ENCODE measurements at places on chromosomes 13 and 19.

DNA sequence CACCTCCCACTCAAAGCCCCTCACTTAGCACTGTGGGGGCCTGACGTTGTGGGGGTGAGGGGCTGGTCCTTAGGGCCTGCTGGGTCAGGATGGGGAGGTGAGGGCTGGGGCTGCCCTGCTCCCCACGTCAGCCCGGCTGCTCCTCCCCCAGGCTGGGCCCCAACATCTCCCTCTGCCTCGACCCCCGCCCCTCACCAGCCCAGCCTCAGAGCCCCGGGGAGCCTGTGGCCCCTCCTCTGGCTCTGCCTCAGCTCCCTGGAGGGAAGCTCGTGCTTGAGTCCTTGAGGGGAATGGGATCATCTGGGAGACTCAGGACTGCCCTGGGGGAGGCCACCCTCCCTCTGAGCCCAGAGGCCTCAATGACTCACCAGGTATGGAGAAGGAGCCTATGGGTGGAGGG lies 6.8 kb downstream of the LILRA4 start:
- H3K4me1 ChIP-seq, result no peaks in the 10 kb centered on the region
- H3K36me3 ChIP-seq, result no peaks in the 10 kb centered on the region

- H3K36me3 ChIP-seq, result no peaks in the 10 kb centered on the region
- peaks cover 46% of the 10 kb centered on the region for H3K27me3 ChIP-seq
- H3K4me1 ChIP-seq, result peaks cover 20% of the 10 kb centered on the region
- no peak for DNase-seq
- no peak overlapping the region for H3K27ac ChIP-seq
- H3K4me3 ChIP-seq, result peak overlapping the region; percentile 26
These were observed 15.3 kb downstream of the TTYH1 start for GRCh38 chr19:54430306-54431254.

- no peak overlapping the region for H3K4me3 ChIP-seq
- no peaks in the 10 kb centered on the region for H3K27me3 ChIP-seq
- H3K36me3 ChIP-seq, result no peaks in the 10 kb centered on the region
- peaks cover 6% of the 10 kb centered on the region for H3K4me1 ChIP-seq
- DNase-seq, result no peak
- H3K27ac ChIP-seq, result no peak overlapping the region
These were observed 7.1 kb downstream of the DGKH start for GRCh38 chr13:42055500-42056085.

GRCh38 chr13:23778879-23779278 lies 110.3 kb downstream of the MIPEP start:
- H3K36me3 ChIP-seq, result no peaks in the 10 kb centered on the region
- no peak overlapping the region for H3K27ac ChIP-seq
- H3K4me3 ChIP-seq, result no peak overlapping the region
- DNase-seq, result no peak
- no peaks in the 10 kb centered on the region for H3K27me3 ChIP-seq
- H3K4me1 ChIP-seq, result peaks cover 18% of the 10 kb centered on the region

- H3K36me3 ChIP-seq, result no peaks in the 10 kb centered on the region
- DNase-seq, result no peak
- H3K4me1 ChIP-seq, result no peaks in the 10 kb centered on the region
- no peak overlapping the region for H3K27ac ChIP-seq
These were observed 196.7 kb upstream of the SLITRK6 start for GRCh38 chr13:85995788-85996418.

DNA sequence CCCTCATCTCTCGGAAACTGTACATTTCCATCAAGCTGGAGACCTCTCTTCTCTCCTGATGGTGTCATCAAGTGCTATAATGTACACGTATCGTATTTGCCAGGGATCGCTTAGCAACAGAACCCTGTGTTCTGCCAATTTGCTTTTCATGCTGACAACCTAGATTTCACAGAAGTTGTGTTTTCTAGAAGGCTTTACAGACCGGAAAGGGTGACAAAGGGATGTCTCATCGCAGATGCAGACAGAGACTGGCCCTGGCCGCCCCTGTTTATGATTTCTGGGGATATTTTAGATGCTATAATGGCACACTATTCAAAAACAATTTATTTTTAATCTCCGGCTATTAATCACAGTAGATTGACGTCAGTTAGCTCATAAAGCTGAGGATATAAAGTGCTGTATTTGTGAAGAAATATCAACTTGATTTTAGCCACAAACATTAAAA lies 291.4 kb downstream of the IRS2 start:
- H3K27ac ChIP-seq, result no peak overlapping the region
- no peak for DNase-seq
- H3K36me3 ChIP-seq, result no peaks in the 10 kb centered on the region
- H3K27me3 ChIP-seq, result no peaks in the 10 kb centered on the region
- H3K4me1 ChIP-seq, result no peaks in the 10 kb centered on the region

DNA sequence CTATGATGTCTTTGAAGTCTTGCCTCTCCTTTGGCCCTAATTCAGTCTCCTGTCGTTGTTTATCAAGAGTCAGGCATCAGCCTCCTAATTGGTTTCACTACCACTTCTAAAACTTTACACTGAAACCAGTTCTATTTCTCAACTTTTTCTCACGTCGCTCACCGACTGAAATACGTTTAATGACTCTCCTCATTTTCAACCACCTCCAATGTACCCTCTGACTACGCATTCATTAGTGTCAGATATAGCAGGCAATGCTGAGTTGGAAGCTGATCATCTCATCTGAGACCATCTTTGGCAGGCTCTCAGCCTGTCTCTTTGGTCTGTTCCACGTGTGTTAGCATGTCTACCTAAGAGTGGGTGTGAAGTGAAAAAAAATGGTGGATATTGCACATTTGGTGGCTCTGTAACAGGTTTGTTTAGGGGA lies 128.1 kb downstream of the KL start:
- H3K4me3 ChIP-seq, result no peak overlapping the region
- H3K27ac ChIP-seq, result no peak overlapping the region
- H3K36me3 ChIP-seq, result peaks cover 27% of the 10 kb centered on the region

DNA sequence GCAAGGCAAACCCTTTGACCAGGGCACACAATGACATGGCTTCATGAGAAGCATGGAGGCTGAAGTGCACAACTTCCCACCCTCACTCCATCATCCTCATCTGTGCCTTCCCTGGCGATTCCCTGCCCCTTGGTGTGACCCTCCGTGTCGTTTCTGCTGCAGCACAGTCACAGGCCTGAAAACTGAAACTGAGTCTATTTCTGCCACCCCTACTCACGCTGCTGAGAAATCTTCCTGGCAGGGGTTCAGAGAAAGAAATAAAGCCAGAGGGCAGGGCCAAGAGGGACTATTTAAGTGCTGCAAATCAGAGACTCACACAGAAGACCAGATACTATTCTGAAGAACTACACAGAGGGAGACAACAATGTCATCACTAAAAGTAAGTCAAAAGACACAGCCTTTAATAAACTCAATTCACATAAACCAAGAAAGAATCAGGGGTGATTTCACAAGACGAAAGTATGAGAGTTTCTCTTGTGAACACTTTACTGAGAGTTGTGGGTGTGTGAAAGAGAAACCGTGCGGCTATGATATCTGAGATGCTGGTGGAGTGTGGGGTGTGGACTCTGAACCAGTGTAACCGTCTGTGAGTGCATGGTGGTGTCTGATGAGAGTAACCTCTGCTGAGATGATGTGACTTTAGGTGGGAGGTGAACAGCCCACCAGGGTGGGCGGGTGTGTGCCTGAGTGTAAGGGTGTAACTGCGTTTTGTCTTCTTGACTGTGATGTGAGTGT lies 23.5 kb downstream of the LGALS16 start:
- DNase-seq, result no peak
- H3K36me3 ChIP-seq, result no peaks in the 10 kb centered on the region
- H3K27me3 ChIP-seq, result no peaks in the 10 kb centered on the region
- H3K4me1 ChIP-seq, result peaks cover 21% of the 10 kb centered on the region

- H3K36me3 ChIP-seq, result no peaks in the 10 kb centered on the region
- H3K4me1 ChIP-seq, result peaks cover 9% of the 10 kb centered on the region
- DNase-seq, result peak; percentile 54
- H3K4me3 ChIP-seq, result peak overlapping the region; percentile 92
These were observed 1.4 kb upstream of the RAB20 start for GRCh38 chr13:110562696-110563462.

- H3K4me3 ChIP-seq, result no peak overlapping the region
- DNase-seq, result no peak
- H3K27ac ChIP-seq, result no peak overlapping the region
- peaks cover 68% of the 10 kb centered on the region for H3K36me3 ChIP-seq
These were observed 170.0 kb downstream of the KDM4B start for GRCh38 chr19:5138606-5139582.

GRCh38 chr19:13764821-13765394 lies 586 bp downstream of the MRI1 start:
- peak overlapping the region; percentile 72 for H3K27ac ChIP-seq
- H3K27me3 ChIP-seq, result no peaks in the 10 kb centered on the region

- H3K27ac ChIP-seq, result no peak overlapping the region
- peaks cover 4% of the 10 kb centered on the region for H3K27me3 ChIP-seq
- no peaks in the 10 kb centered on the region for H3K36me3 ChIP-seq
- DNase-seq, result no peak
These were observed 5.1 kb downstream of the LYPD5 start for GRCh38 chr19:43797118-43797517.

GRCh38 chr19:17385878-17386611 lies 8.0 kb downstream of the CCDC194 start:
- H3K4me1 ChIP-seq, result peaks cover 10% of the 10 kb centered on the region
- DNase-seq, result peak; percentile 83
- no peak overlapping the region for H3K27ac ChIP-seq
- no peaks in the 10 kb centered on the region for H3K27me3 ChIP-seq

DNA sequence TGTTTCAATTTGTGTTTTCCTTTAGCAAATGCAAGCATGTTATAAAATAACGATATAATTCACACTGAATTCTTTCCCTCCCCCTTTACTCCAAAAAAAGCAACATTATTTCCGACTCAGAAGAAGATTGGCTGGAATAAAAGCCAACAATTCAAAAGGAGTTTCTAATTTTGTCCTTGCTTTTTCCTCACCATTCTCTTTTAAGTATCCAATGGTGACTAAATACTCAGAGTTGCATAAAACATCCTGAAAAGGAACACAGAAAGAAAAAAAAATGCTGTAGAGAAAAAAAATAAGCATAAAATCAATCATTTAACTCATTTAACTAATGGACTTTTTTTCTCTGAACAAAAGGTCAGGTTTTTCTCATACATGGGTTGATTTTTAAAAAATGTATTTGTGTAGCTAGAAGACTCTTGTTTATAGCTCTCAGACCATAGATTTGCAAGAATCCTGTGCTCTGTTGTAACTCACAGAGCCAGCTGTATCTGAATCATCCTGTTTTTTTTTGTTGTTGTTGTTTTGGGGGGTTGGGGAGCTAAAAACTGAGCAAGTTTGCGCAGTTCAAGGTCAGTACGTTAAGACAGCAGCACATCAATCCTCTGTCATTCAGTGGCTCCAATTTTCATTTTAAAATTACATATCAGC lies 108.1 kb downstream of the PCDH17 start:
- H3K27ac ChIP-seq, result no peak overlapping the region
- no peak overlapping the region for H3K4me3 ChIP-seq
- DNase-seq, result no peak
- no peaks in the 10 kb centered on the region for H3K36me3 ChIP-seq
- H3K27me3 ChIP-seq, result no peaks in the 10 kb centered on the region

GRCh38 chr19:45079911-45080370 lies 881 bp downstream of the GEMIN7 start:
- H3K4me1 ChIP-seq, result peaks cover 34% of the 10 kb centered on the region
- peak overlapping the region; percentile 99 for H3K4me3 ChIP-seq
- DNase-seq, result no peak
- peak overlapping the region; percentile 86 for H3K27ac ChIP-seq
- H3K36me3 ChIP-seq, result peaks cover 16% of the 10 kb centered on the region

DNA sequence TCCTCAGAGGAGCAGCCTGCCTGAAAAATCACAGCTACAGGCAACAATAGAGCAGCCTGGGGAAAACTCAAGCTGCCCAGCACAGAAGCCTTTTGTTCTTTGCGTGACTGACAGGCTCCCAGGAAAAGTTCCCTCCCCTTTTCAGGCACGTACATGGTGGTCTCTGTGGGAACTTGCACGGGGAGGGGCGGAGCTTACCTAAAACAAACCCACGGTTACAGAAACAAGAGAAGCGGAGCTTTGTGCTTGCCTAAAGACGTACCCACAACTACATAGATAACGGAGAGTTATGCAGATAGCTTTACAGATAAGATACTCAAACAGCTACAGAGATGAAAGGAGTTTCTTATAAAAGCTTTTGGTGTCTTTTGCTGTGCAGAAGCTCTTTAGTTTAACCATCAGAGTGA lies 11.4 kb downstream of the ETFB start:
- no peaks in the 10 kb centered on the region for H3K27me3 ChIP-seq
- H3K4me3 ChIP-seq, result no peak overlapping the region
- H3K27ac ChIP-seq, result no peak overlapping the region

DNA sequence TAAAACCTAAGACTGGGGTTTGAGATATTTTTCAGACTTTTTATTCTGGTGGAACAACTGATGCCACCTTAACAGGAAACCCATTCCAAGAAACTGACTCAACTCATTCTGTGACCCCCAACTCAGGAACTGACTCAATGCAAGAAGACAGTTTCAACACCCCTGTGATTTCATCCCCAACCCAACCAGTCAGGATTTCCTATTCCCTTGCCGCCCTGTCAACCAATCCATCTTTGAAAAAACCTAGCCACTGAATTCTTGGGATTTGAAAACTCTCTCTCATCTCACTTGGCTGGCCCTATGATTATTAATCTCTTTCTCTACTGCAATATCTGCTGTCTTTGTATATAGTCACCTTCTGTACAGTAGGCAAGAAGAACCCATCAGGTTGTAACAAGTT lies 1211.9 kb upstream of the ATXN8OS start:
- H3K27ac ChIP-seq, result no peak overlapping the region
- no peaks in the 10 kb centered on the region for H3K27me3 ChIP-seq
- DNase-seq, result no peak
- H3K4me1 ChIP-seq, result no peaks in the 10 kb centered on the region
- H3K36me3 ChIP-seq, result no peaks in the 10 kb centered on the region

DNA sequence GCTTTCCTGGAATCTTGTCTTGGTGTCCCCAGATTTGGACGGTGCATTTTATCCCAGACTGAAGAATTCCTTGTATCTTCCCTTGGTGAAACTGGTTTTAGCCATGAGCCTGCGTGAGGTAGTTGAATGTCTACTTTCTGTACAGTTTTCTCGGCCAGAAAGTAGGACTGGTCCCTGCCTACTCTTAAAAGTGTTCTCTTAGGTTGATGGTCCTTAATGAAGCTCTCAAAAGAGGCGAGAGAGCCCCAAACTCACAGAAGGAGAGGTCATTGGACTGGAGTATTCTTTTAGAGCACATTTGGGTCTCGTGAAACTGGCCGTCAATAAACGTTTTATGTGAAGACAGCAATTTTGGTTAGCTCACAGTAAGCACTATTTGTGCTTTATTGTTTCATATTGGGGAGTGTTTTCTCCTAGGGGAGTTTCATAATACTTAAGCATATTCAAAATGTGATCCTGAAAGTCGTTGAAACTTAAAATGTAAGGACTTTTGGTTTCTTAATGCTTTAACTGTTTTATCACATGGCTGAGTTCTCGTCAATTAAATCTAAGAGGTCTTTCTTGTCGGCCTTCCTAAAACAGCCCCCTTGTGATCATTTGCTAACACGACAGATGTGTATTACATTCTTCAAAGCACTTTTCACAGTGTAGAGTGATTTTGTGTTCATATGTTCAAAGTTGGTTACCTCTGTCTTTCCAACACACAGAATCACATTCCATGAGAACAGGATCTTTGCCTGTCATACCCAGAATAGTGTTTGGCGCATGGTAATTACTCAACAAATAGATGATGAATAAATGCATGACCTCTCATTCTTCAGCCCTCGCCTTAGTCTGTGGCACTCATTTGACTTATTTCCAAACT lies 889 bp downstream of the GTF2F2 start:
- H3K27ac ChIP-seq, result peak overlapping the region; percentile 90
- H3K4me3 ChIP-seq, result peak overlapping the region; percentile 90
- peaks cover 17% of the 10 kb centered on the region for H3K4me1 ChIP-seq
- H3K27me3 ChIP-seq, result no peaks in the 10 kb centered on the region

Measured in upper lobe of right lung (tissue), 1 donor.